ENCODE measurements at places on chromosomes 12 and 14.

- no peak for DNase-seq
Measured at GRCh38 chr12:47867495-47867941, 37.3 kb downstream of the VDR start.

GRCh38 chr12:8771072-8771471 lies 51.3 kb upstream of the A2ML1 start:
- DNase-seq: no peak

GRCh38 chr12:32494656-32495055 lies 95.3 kb downstream of the FGD4 start:
- DNase-seq: no peak

DNA sequence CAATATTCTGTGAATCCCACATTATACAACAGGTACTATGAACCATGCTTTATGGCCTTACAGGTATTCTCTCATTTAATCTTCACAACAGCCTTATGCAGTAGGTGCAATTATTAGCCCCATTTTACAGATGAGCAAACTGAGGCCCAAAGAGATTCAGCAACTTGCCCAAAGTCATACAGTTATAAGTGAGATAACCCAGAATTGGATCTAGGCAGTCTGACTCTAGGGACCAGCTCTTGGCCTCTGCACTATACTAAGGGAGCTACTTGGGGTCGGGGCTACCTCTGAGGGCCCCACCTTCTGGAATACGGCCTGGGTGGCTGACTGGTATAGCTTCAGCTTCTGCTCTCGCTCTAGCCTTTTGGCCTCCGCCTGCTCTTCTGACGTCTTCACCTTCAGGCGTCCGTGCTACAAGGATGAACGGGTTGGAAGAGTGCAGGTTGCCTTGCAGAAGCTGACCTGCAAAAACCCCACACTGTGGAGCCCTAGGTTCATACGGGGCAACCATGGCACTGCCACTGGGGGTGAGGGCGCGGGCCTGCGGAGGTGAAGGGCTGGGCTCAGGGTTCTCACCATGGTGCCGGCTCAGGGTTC lies 762 bp downstream of the RABGGTA start:
- no peak for DNase-seq

GRCh38 chr12:116381744-116382685 lies 104.5 kb upstream of the MED13L start:
- no peak for DNase-seq

DNA sequence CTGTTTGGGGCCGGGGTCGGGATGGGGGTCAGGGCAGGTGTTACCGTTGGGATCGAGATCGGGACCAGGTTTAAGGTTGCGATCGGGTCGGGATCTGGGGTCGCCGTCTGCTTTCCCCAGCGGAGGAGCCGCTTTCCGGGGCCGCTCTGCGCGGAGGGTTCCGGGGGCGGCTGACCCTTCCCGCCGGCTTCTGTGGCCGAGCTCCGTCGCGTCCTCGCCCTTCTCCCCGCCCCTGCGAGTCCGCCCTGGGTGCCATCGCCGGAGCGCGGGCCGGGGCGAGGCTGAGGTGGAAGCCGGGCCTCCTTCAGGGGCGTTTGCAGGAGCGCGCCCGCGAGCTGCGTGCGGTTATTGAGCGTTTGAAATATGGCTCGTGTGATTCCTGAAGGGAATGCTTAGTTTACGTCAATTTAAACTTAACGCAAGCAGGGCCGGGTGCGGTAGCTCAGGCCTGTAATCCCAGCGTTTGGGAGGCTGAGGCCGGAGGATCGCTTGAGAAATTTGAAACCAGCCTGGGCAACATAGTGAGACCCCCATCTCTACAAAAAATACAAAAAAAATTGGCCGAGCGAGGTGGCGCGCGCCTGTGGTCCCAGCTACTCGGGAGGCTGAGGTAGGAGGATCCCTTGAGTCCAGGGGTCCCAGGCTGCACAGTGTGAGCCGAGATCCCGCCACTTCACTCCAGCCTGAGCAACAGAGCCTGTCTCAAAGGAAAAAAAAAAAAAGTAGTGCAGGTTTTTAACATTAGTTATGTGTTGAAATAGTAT lies 620 bp downstream of the PGAM5 start:
- DNase-seq: no peak

- DNase-seq: no peak
Measured at GRCh38 chr12:106248312-106248845, 559 bp upstream of the CKAP4 start.

- DNase-seq: no peak
Measured at GRCh38 chr12:16148938-16149337, 128.5 kb downstream of the SLC15A5 start.

GRCh38 chr14:104956290-104956890 lies 21.8 kb downstream of the AHNAK2 start:
- DNase-seq: no peak

DNA sequence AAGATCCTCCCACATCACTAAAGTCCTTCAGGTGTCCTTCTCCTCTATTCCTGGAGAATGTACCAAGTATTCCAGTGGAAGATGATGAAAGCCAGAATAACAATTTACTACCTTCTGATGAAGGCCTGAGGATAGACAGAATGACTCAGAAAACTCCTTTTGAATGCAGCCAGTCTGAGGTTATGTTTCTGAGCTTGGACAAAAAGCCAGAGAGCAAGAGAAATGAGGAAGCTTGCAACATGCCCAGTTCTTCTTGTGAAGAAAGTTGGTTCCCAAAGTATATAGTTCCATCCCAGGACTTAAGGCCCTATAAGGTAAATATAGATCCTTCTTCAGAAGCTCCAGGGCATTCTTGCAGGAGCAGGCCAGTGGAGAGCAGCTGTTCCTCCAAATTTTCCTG lies 54.6 kb upstream of the HELB start:
- DNase-seq: no peak

GRCh38 chr14:63852817-63853731 lies at the start of gene SYNE2:
Gene SYNE2 (plus strand): TSS chr14:63853004. CDS start chr14:63909149, 56,145 bp downstream.
- no peak for DNase-seq

GRCh38 chr12:49979791-49980190 lies 7.0 kb downstream of the AQP6 start:
- DNase-seq: no peak
